Adrenal gland (tissue), 19 donors: ENCODE measurements at places on chromosomes 13 and 19. TPM values are rescaled to one million over a fixed set of nuclear protein-coding genes. Genes with fewer than 3 reads are reported as not detected.

The RFPL4A gene
- 0.28 TPM for total RNA-seq

The APLP1 gene
- 6.2 TPM for total RNA-seq

DNA sequence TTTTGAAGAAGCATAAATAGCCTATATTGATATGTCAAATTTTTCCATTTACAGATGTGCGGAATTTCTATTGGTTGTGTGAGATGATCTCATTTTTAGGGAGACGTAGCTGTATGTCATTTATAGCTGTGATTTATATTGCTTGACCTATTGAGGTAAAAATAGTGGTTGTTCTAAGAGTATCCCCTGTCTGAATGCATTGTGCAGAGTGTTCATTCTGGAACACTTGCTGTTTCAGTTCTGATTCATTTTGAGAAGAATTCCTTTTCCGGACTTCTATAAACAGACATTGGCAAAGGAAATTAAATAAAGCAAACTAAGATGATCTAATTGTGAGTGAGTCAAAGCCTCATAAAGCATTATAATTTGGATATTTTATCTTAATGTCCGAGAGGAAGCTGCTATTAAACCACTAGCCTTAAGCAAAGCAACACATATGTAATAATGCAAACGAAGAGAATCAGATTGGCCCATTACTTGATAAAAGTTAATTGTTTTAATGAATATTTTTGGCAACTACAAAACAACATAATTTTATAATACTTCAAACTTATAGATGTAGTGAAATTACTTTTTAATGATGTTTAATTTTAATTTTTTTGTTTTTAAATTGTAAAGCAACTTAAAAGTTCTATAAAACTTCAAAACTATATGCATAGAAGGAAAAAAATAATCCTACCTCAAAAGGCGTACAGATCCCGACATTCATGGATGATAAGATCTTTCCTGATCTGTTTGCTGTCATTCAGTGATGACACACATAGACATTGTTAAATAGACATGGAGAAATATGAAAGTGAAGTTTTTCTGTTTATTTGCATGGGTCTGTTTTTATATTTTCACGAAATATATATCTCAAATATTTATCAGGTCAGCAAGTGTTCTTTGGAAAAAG lies 942.6 kb upstream of the SLC10A2 start:
- no peak overlapping the region for H3K27ac ChIP-seq
- H3K36me3 ChIP-seq = no peaks in the 10 kb centered on the region
- no peak overlapping the region for H3K4me3 ChIP-seq
- DNase-seq = no peak
- no peaks in the 10 kb centered on the region for H3K27me3 ChIP-seq

DNA sequence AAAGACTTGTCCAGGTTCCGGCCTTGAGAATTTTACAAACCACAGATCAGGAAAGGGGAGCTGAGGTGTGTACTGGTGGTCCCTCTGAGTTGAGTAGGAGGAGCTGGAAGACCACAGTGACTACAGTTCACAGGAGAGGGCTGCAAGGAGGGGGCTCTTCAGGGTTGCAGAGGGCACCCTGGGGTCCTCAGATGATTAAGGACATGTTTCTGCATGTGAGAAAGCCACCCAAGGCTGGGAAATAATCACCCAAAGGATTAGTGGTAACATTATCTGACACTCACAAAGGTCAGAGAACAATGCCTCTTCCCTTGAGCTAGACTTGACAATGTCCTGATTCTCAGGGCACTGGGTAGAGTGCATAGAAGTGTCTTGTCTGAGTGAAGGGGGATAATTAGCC lies 540.4 kb downstream of the IRS2 start:
- H3K27me3 ChIP-seq = no peaks in the 10 kb centered on the region
- no peak overlapping the region for H3K4me3 ChIP-seq
- H3K4me1 ChIP-seq = no peaks in the 10 kb centered on the region
- no peak for DNase-seq
- H3K27ac ChIP-seq = no peak overlapping the region

DNA sequence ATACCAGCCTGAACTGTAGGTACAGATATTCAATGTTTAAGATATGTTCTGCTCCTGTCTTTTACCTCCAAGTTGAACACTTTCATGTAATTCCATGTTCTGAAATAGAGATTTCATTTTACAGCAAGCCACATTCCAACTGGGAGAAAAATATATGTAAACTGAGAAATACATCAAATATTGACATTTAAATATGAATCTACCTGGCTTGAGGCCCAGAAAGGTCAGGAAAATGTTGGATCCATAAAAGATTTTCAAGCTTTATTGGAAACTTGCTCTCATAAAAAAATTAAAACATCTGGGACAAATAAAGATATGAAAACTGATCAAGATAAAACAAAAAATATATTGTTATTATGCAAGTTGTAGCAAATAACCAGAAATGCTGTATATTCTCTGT lies 1078.7 kb upstream of the ATXN8OS start:
- DNase-seq = no peak
- H3K4me3 ChIP-seq = no peak overlapping the region
- no peaks in the 10 kb centered on the region for H3K27me3 ChIP-seq
- H3K36me3 ChIP-seq = no peaks in the 10 kb centered on the region
- H3K27ac ChIP-seq = no peak overlapping the region

DNA sequence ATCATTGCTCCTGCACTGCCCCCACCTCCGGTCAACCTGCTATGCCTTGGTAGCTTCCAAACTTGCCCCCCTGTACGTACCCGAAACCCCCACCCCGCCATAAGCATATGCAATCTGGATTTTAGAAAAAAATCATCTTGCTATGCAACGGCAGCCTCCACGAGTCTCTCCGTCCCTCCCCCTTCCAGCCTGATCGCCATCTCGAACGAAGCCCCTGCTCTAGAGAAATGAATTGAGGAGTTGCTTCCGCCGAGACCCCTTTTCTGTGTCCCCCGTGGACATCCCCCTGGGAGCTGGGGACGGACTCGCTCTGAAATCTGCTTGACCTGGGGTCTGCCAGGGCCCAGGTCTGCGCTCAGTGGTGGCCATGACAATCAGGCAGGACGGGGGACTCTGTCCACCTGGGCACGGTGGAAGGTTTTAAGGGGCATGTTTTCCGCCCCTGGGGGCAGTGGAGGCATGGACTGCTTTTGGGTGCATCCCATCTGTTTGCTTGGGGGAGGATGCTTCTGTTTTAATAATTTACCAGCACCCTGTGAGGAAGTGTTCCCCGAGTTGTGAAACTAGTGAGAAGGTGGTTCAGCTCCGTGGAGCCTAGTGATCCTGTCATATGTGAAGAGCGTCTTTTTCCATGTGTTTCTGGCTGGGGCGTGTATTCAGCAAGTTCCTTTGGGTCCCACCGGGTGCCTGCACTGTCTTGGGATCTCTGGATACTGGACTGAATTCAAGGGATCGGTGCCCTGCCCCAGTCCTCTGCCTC lies 1.0 kb downstream of the KDM4B start:
- no peaks in the 10 kb centered on the region for H3K27me3 ChIP-seq
- DNase-seq = peak; percentile 50
- peak overlapping the region; percentile 69 for H3K27ac ChIP-seq

DNA sequence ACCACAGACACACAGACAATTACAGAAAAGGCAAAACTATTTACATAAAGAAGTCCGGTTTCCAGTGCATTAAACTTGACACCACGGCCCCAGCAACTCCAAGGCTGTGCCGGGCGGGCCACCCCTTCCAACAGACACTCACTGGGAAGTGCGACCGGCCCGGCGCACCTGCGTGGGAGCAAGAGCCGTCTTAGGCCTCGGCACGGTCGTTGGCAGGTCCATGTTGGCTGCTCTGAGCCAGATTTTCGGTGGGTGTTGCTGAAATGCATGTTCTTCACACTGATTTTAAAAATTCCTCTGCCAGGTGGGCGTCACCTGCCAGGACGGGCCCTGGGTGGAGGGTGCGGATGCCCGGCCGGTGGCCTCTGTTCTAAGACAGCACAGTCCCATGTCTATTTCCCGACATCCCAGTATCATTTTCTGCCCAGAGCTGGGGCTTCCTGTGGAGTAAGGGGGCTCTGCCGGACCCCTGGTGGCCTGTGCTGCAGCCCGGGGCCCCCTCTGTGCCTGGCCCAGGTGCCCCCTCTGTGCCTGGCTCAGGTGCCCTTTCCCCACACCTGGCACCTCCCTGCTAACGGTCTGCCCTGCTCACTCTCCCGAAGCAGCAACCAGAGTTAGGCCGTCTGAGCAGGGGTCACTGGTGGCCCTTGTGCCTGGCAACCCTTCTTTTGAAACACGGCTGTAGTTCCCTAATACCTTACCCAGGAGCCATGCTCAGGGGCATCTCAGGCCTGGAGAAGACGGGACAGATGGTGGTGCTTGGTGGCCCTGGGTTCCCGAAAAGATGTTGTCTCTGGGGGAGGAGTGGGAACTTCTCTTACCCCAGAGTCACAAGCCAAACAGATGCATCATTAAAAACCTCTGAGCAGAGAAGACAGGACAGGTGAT lies 9.2 kb downstream of the TMEM255B start:
- no peaks in the 10 kb centered on the region for H3K27me3 ChIP-seq
- no peak overlapping the region for H3K27ac ChIP-seq
- DNase-seq = no peak
- no peaks in the 10 kb centered on the region for H3K4me1 ChIP-seq

- H3K4me1 ChIP-seq = peaks cover 23% of the 10 kb centered on the region
- H3K36me3 ChIP-seq = no peaks in the 10 kb centered on the region
- no peaks in the 10 kb centered on the region for H3K27me3 ChIP-seq
- H3K4me3 ChIP-seq = no peak overlapping the region
These were observed 47.9 kb downstream of the COL4A1 start for GRCh38 chr13:110258876-110259631.

DNA sequence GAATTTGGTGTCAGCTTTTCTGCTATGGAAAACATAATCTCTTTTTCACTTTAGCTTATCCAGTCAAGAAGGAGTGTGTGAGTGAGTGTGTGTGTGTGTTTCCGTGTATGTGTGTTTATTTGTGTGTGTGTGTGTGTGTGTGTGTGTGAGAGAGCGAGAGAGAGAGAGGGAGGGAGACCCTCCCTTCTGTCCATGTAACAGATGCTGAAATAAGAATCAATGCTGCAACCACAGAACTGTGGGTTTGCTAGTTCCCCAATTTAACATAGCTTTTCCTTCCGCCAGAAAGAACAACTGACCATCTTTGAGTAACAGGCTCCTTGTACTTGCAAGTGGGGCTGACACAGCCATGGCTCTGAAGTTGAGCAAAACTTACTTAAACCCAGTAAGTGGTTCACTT lies 5.2 kb downstream of the LCP1 start:
- no peaks in the 10 kb centered on the region for H3K36me3 ChIP-seq
- no peak overlapping the region for H3K27ac ChIP-seq
- peaks cover 7% of the 10 kb centered on the region for H3K4me1 ChIP-seq
- no peak for DNase-seq

- no peaks in the 10 kb centered on the region for H3K4me1 ChIP-seq
- H3K27me3 ChIP-seq = no peaks in the 10 kb centered on the region
- no peak overlapping the region for H3K4me3 ChIP-seq
These were observed 80.3 kb upstream of the FLT1 start for GRCh38 chr13:28575200-28575599.

GRCh38 chr13:109790086-109790485 lies 3.7 kb upstream of the IRS2 start:
- H3K27me3 ChIP-seq = no peaks in the 10 kb centered on the region
- H3K27ac ChIP-seq = no peak overlapping the region
- DNase-seq = no peak
- peaks cover 29% of the 10 kb centered on the region for H3K4me1 ChIP-seq

DNA sequence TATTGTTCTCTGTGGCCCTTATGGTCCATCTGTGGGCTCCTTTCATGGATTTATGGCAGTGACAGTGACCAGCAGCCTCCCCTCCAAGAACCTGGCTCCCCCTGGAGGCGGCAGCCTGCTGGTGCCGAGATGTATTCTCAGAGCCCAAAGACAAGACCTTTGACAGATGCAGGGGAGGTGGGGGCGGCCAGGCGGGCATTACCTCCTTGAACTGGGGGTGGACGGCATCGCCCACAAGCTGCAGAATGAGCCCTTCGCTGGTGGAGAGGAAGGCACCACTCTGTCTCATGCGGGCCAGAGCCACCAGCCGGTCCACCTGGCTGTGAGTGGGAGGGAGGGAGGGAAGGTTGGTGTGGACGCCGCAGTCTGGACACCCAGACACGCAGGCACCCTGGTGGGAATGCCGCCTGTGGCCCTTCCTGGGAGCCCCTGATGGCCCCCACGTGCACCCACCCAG lies 6.6 kb downstream of the ISOC2 start:
- H3K4me1 ChIP-seq = peaks cover 11% of the 10 kb centered on the region
- H3K36me3 ChIP-seq = no peaks in the 10 kb centered on the region
- peaks cover 15% of the 10 kb centered on the region for H3K27me3 ChIP-seq
- no peak for DNase-seq
- no peak overlapping the region for H3K4me3 ChIP-seq

The CBLC gene
- not detected for total RNA-seq

DNA sequence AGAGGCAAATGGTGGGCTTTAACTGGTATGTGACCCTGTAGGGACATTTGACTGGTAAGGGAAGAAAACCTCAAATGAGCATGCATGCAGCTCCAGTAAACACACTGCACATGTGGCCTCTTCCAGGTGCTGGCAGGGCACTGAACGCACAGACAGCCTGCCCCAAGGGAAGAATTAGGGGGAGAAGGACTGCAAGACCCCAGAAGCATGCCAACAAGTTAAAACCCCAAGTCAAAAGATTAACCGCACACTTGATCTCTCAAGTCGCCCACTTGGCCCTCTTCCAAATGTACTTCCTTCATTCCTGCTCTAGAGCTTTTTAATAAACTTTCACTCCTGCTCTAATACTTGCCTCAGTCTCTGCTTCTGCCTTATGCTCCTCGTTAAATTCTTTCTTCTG lies 46.9 kb upstream of the SLITRK1 start:
- H3K36me3 ChIP-seq = no peaks in the 10 kb centered on the region
- DNase-seq = no peak
- no peak overlapping the region for H3K27ac ChIP-seq
- no peaks in the 10 kb centered on the region for H3K27me3 ChIP-seq
- no peak overlapping the region for H3K4me3 ChIP-seq

DNA sequence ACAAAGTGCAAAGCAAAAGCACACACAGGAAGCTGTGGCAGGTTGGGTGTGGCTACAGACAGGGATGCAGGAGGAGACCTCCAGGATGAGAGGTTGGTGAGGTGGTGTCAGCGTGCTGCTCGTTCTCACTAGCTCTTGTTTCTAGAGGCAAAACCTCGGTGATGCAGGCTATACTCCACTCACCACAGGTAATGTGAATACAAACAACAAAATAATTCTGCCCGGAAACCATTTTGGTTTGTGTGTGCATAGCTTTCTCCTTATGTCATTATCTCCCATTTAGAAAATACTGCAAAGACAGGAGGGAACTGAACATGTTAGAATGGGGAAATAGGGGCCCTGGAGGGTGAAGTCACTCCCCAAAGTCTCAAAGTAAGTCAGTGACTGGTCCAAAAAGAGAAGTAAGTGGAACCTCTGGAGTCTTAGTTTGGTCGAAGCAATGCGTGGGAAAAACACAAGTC lies 9.4 kb downstream of the LCP1 start:
- no peaks in the 10 kb centered on the region for H3K36me3 ChIP-seq
- no peaks in the 10 kb centered on the region for H3K27me3 ChIP-seq
- no peak for DNase-seq
- H3K27ac ChIP-seq = no peak overlapping the region
- peaks cover 11% of the 10 kb centered on the region for H3K4me1 ChIP-seq
- no peak overlapping the region for H3K4me3 ChIP-seq
